ENCODE measurements at places on chromosomes 11 and 22.

DNA sequence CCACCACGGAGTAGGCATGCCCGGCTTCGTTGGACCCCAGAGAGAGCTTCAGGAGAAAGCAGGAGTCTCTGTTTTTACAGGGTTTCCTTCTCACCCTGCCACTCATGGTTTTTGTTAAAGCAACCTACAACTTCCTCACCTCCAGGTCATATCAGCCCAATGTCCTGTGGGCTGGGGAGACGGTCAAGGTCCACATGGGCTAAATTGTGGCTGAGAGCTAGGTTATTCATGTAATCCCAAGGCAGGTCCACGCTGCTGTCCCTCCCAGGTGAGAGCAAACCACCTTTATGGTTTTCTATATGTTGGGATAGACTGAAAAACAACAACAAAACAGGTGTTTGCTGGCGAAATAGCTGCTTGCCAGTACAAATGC is 19.5 kb downstream of the TSPAN32 start:
- no peak for DNase-seq

GRCh38 chr11:36149538-36150242 is 139.5 kb downstream of the COMMD9 start:
- DNase-seq: peak; percentile 92

GRCh38 chr11:37972691-37973090 is 1374.7 kb upstream of the RAG2 start:
- DNase-seq: no peak

- no peak for DNase-seq
These were observed 1.5 kb downstream of the ANO9 start for GRCh38 chr11:440065-441042.

GRCh38 chr11:73308003-73308960 is at the start of gene ARHGEF17:
ARHGEF17 (plus strand) TSS chr11:73308276; CDS start chr11:73308639, 363 bp downstream.
- no peak for DNase-seq

- DNase-seq: no peak
These were observed 230.1 kb upstream of the DDI1 start for GRCh38 chr11:103806130-103806895.

DNA sequence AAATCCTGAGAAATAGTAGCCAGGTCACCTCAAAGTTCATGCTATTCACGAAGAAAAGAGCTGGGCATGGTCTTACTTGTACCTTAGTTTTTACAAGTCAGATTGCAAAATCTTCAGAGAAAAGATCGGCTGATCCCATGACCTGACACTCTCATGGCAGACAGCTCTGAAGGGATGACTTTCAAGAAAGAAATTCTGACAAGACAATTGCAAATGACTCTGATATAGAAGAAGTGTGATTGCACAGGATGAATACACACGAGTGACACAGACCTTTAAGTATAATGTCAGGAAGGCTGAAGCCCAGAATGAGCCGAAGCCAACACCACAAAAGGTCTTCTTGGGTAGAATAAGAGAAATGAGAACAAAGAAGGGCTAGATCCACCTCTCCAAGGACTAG is 59.4 kb upstream of the DRD2 start:
- no peak for DNase-seq

- DNase-seq: peak; percentile 18
These were observed 30.7 kb downstream of the PIWIL4 start for GRCh38 chr11:94597896-94598295.

DNA sequence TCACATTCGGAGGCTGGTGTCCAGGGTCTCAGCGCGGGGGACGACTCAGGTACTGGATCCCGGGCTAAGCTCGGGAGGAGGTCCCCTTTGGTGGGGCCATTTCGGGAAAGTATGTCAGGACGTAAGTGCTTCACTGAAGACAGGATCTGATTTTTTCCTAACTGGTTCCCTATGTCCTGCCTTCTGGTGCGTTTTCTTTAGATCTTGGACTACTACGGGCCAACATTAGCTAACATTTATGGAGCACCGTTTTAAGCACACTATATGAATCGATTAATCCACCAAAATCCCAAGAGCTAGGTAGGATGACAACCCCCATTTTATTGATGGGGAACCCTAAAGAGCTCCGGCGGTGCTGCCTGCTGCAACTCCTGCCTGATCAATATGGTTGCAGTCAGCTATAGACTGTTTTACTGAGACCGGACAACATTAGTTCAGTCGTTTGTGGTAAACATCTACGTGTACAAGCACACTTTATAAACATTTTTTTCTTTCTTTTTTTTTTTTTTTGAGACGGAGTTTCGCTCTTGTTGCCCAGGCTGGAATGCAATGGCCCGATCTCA is 17.0 kb upstream of the WDR74 start:
- peak; percentile 41 for DNase-seq

DNA sequence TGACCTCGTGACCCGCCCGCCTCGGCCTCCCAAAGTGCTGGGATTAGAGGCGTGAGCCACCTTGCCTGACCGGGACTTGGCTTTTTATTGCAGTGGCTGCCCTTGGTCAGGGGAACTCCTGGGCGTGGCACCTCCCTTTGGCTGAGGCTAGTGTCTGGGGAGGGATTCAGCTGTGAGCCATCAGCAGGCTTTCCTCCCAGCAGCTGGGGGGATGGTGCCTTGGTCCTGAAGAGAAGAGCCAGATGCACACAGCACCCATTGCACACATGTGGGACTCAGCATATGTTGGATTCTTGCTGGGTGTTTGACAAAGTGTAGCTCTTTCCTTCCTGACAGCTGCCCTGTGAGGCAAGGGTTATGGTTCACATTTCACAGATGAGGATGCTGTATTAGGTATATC is 8.4 kb downstream of the CYTH4 start:
- DNase-seq: no peak

GRCh38 chr11:125874556-125875124 is 12.8 kb upstream of the HYLS1 start:
- peak; percentile 35 for DNase-seq

- no peak for DNase-seq
These were observed 16.8 kb downstream of the CRY2 start for GRCh38 chr11:45864041-45864440.

DNA sequence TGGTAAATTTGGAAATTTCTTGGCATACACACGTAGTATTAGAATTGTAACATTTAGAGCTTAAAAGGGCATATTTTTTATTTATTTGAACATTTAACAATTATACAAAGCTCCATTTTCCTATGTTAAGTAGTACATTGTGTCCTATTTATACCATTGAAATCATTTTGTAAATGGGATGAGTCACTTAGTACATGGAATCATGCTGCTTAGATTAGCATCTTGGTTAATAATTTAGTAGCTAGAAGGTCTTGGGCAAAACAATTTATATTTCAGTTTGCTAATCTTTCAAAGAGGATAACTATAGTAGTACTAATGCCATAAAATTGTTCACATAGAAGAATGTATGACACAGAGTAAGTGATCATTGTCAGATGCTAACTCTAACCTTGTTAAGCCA is 450.1 kb upstream of the LUZP2 start:
- DNase-seq: no peak

- DNase-seq: no peak
These were observed 83.7 kb downstream of the MYO7A start for GRCh38 chr11:77211594-77212251.

DNA sequence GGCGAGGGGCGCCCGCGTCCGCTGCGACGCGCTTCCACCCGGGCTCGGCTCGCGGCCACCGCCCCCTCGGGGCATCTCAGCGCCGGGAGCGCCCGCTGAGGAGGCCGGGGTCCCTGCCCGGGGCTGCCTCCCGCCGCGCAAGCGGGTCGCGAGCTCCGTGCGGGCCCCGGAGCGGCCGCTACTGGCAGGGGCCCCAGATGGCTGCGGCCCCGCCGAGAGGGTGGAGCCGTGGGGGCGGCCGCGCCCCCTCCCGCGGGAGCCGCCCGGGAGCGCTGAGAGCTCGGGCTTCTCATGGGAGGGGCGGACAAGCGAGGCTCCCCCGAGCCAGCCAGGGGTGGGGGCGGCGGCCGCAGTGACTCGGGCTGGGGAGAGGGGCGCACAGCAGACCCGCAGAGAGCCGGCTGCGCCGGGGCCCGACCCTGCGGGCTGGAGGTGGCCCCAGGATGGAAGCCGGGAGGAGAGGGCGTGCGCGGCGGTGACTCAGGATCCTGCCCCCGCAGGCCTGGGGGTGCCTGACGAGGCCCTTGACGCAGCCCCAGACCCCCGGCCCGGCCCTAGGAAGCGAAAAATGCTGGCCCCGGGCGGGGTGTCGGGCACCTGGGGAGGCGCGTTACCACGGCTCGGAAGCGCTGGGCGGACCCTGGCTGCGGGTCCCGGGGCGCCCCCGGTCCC is 603 bp upstream of the ZFTA start:
- no peak for DNase-seq

GRCh38 chr11:128355558-128355957 is 231.8 kb downstream of the ETS1 start:
- no peak for DNase-seq

DNA sequence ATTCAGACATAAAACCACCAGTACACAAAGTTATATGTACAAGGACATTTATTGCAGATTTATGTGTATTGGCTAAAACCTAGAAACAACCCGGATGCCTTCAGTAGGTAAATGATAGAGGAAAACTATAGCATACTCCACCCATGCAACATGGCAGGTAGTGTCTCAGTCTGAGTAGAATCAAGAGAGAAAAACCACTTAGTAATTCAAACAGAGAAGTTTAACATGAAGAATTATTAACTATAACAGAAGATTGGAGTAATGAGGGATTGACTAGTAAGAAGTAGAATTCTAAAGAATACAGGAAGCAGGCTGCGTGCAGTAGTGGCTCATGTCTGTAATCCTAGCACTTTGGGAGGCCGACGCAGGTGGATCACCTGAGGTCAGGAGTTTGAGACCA is 16.2 kb upstream of the SPTY2D1 start:
- DNase-seq: no peak

DNA sequence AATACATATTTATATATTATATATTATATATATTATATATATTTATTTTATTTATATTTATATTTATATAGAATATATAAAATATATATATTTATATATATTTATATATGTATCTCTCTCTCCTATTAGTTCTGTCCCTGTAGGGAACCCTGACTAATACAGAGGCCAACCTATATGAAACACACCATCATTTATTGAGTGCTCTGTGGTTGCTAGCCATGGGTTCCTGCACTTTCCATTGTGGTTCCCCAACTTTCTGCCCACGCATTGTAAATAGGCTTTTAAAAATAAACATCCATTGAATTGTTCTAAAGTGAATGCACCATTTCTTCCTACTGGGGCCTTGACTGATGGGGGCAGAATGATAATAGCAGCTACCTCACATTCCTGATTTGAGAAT is 93.8 kb upstream of the SESN3 start:
- DNase-seq: no peak

- no peak for DNase-seq
These were observed 188.3 kb upstream of the BLID start for GRCh38 chr11:122304306-122304705.

DNA sequence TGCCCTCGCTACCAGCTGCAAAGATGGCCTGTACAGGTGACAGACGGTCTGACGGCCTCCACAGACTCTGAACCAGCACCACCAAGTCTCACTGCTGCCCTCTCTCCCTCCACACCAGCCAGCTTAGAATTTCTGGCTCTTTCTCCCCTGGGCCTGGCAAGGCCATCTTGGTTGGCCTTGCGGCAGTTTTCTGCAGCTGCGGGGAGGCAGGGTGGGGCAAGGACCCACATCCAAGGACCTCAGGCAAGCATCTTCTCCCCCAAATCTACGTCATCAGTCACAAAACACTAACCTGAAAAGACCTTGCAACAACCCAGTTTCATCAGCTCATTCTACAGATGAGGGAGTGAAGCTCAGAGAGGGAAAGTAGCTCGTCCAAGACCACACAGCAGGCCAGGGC is 11.7 kb upstream of the POLDIP3 start:
- DNase-seq: no peak

- no peak for DNase-seq
These were observed 68.5 kb upstream of the NARS2 start for GRCh38 chr11:78642979-78643675.

DNA sequence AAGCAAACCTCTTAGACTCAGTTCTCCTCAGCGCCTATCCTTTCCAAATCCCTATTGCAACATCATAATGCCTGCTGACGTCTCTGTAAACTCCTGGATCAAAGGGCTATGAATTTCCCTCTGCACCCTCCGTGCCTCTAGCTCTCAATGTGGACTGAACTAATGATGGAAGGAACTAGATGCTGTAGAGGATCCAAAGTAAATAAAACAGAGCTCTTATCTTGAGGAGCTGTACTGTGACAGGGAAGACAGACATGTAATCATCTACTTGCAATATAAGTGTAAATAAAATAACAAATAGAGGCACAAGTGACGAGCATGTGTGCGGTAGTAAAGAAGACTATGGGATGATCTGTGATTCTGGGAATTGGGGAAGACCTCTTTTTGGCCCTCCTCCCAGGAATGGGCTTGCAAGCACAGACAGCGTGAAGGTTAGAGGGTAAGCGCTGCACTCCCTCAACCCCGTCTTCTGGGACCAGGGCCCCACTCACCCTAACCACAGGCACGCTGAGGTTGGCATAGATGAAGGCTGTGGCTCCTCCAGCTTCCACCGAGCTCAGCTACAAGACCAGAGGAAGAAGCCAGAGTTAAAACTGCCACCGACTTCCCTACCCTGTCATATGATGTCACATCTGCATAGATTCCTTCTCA is 42.2 kb downstream of the P4HA3 start:
- DNase-seq: peak; percentile 32

DNA sequence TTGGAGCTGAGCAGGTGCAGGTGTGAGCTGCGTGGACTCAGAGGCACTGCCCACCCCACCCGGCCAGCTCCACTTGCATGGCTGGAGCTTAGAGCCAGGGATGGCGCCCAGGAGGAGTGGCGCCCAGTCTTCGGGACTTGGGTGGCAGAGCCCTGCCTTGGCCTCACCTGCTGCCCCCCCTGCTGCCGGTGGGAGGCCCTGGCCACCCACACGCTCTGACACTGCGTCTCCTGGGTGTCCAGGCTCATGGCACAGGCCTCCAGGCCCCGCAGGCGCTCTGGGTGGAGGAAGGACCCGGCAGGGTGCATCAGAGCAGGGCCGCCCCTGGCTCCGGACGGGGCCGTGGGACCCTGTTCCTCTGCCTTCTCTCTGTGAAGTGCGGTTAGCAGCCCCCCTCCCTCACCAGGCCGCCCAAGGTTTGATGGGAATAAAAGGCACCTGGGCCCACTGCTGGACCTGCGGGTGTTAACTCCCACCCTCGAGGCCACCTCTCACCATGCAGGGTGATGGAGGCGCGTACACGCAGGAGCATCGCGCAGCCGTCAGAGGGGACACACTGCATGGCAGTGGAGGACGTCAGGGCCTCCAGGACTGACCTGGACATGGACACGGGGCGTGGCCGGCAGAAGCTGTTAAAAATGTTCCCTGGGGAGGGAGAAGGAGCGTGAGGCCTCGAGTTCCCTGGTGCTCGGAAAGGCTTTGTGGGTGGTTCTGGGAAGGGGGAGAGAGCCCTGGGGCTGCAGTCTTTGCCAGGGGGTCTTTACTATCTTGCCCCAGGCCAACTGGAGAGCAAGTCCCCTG is 11.8 kb downstream of the IL17REL start:
- DNase-seq: no peak

- no peak for DNase-seq
These were observed 15.4 kb downstream of the TAGLN start for GRCh38 chr11:117214404-117215110.

- no peak for DNase-seq
These were observed 78.9 kb upstream of the FIBIN start for GRCh38 chr11:26914968-26915367.

GRCh38 chr22:46734830-46735453 is 3.1 kb downstream of the CERK start:
- DNase-seq: peak; percentile 63

Measured in MV-4-11 (cell line).